ENCODE measurements at places on chromosomes 7 and 10. TPM values are rescaled to one million over a fixed set of nuclear protein-coding genes. Genes with fewer than 3 reads are reported as not detected.
A peak's percentile ranks its signal among the peaks of the same experiment; 100 is the strongest.

The SMC3 gene
- total RNA-seq = 25.4 TPM

The CDC14C gene
- total RNA-seq = not detected

The ACSM6 gene
- total RNA-seq = not detected

The EPO gene
- not detected for total RNA-seq

The SRRM3 gene
- 1.4 TPM for total RNA-seq

The MICALL2 gene
- 7.9 TPM for total RNA-seq

The EPHB6 gene
- 3.6 TPM for total RNA-seq

The PARG gene
- 19.3 TPM for total RNA-seq

The NRG3 gene
- not detected for total RNA-seq

DNA sequence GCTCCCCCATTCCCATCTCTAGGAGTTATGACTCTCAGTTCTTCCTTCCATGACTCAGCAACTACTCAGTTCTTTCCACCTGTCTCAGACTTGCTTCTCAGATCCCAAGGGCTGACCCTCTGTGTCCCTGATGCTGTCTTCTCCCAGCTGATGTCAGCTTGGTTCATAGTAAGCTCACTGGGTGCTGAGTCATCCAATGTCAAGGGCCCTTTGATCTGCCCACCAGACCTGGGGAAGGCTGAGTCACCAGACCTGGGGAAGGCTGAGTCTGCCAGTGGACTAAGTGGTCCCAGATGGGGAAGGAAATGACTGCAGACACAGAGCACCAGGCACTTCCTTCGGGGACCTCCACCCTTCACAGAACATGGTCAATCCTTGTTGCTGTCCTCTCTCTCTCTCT lies 76.1 kb upstream of the ZEB1 start:
- peak; percentile 89 for DNase-seq

- DNase-seq = no peak
Measured at GRCh38 chr7:39360038-39360437, 206.2 kb upstream of the YAE1 start.

DNA sequence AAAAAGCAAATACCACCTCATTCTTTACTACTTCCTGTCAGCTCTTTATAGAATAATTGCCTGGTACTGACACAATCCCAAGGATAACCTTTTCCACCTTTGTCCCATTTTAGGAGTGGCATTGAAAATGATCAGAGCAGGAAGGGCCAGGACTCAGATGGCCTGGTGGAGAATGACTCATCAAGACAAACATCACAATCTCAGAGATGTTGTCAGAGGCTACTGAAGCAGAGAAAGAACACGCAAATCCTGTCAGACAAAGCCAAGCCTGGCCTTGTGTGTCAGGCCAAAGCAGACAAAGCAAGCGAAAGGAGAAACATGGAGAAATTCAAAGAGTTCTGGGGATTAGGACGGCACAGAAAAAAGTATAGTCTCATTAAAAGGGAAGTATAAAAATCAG lies 40.9 kb downstream of the NSUN6 start:
- peak; percentile 15 for DNase-seq

GRCh38 chr10:82874671-82875070 lies 999.7 kb downstream of the NRG3 start:
- no peak for DNase-seq

- no peak for DNase-seq
Measured at GRCh38 chr10:123149568-123150270, 1.8 kb downstream of the HMX2 start.

- no peak for DNase-seq
Measured at GRCh38 chr7:158067219-158067930, 520.2 kb downstream of the PTPRN2 start.

DNA sequence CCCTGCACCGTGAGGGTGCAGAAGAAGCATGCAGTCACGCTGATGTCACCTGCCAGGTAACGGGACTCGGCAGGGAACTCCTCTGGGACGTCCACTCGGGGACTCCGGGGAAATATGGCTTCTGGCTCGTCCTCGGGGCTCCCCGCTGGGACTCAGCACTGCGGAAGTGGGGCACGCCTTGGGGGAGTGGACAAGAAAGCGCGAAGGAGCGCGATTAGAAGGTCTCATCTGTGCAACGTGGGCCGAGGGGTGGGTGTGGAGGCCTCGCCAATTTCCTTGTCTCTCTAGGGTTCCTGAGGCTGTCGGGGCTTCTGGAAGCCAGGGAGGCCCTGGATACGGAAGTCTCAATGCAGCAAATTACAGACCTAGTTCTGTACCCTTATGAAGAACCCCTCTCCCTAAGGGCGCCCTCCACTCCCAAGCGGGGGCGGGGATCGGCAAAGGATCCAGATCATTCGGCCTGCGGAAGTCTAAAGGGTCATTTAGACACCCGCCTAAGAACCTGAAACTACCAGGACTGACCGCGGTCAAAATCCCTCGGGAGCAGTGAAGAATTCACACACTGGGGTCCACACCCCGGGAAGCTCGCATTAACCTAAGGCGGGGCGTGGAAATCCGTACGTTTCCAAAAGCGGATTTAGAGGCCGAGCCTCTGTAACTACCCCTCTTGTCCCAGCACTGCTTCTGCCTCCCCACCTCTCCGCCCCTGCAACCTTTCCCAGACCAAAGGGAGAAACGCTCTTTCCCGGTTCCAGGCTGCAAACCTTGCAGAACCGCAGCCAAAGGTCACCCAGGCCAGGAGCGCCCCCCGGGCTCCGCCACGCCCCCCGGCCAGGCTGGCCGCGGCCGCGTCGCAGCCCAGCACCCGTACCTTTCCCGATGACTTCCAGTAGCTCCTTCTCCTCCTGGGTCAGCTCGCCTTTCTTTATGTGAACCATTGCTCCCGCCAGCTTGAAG lies 640 bp downstream of the ANKMY2 start:
- peak; percentile 69 for DNase-seq

DNA sequence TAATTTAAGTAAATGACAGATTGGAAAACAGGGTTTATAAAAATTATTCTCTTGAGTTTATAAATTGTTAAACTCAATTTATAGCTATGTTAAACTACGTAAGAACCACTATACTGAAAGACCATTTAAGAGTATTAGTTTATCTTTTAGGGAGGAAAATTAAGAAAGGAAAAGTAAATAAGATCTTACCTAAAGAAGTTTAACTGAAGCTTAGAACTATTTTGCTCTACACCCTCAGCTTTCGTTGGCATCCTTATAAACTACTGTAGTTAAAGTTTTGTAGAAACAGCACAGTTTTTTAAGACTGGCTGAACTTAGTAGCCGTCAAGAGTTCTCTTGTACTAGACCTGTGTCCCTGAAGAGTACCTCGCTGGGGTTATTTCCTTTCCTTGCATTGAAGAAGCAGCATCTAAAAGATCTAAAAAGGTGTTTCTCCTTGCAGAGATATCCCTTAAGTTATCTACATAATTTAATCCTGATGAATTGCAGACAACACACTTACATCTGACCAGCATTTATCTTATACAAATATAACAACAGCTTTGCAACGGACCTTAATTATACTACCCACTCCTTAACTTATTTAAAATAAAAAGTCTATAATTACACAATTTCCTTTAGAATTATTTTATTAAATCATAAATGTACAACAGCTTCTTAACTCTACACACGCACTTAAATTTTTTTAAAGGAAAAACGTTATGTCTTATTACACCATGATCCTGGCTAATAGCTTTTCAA lies 9.1 kb downstream of the HNRNPA2B1 start:
- DNase-seq = no peak

- no peak for DNase-seq
Measured at GRCh38 chr7:28551331-28551730, 139.0 kb downstream of the CREB5 start.

GRCh38 chr7:25216837-25217236 lies 11.4 kb downstream of the NPVF start:
- DNase-seq = no peak

- DNase-seq = no peak
Measured at GRCh38 chr10:85513436-85513835, 853.2 kb downstream of the GRID1 start.

DNA sequence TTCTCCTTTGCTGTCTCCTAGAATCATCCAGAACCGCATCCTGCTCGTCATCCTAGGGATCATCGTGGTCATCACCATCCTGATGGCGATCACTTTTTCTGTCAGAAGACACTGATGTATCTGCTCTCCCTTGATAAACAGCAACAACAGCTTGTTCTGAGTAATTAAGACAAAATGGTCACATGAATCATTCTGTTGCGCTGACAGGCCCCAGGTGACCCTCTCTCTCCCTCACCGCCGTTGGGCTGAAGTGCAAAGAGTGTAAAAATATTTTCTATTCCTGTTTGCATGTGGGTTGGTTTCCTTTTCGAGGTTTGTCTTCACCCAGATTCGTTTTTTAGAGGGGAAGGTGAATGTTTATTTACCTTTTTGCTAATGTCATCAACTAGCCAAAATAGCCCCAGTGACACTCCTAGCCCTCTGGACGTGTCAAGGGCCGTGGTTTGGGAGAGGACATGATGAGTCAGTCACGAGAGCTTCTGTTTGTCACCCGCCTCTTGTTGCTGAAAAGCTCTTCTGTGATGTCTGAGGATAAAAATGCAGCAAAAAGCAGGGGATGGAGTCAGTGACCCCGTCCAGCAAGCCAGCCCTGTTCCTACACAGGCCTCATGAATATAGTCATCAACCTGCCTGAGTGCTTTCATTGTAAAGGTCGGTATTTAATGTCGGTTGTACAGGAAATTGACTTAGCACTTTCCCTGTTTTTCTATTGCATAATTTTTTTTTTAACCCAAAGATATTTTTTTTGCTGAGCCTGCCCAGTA lies 134.6 kb upstream of the TCF7L2 start:
- peak; percentile 44 for DNase-seq

GRCh38 chr7:47405286-47405904 lies 176.5 kb downstream of the TNS3 start:
- DNase-seq = no peak

DNA sequence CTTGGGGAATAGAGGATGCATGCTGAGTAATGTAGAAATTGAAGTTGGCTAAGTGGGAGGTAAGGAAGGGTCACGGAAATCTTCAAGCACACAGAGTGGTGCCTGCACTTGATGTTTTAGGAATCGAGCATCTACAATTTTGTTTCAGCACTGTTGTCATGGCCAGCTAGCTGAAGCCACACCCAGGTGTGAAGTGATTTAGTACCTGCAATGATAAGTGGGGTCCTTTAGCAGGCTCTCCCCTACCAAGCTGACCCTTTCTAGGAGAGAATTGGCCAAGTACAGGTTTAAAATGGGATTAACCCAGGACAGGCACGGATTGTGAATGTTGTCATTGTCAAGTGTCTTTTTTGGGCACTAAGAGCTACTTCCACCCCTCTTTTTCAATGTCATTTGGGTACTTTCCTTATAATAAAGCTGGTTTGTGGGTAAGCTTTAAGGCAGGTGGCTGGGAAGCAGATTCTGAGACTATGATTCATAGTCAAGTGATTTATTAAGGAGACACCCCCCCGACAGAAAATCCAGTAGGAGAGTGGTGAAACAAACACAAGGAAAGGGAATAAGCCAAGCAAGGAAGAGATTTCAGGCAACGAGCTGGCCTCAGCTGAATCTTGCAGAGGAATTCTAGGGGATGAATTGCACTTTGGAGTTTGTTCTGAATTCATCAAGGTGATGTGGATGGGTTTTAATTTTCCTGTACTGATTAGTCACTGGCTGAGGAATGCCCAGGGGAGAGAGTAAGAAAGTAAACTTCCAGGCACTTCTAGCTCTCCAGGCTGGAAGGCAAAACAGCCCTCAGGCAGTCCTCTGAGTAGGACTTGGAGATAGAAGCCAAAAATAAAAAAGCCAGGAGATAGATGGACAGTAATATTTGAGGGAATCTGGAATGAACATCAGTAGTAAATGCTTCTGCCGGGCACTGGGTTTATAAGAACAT lies 1128.4 kb downstream of the SORCS3 start:
- DNase-seq = no peak

DNA sequence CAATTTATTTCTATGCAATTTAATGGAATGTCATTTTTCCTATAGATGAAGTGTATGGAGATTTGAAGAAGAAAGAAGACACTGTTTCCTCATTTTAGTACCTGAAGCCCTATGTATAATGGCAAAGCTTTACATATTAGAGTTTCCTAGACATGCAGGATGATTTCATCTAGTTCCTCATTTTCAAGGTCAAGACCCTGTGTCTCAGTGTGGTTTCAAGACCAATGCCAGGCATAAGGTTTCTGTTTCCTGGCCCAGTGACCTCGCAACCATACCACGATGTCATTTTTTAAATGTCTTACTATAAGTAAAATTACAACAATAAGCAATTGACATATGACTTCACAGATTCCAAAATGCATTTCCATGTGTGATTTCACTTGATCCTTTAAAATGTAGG lies 336.5 kb upstream of the PRKCQ start:
- no peak for DNase-seq

- no peak for DNase-seq
Measured at GRCh38 chr7:16137944-16138343, 283.4 kb downstream of the CRPPA start.
